Effector memory CD8-positive, alpha-beta T cell (primary cell): ENCODE measurements at places on chromosomes 5 and 9.

DNA sequence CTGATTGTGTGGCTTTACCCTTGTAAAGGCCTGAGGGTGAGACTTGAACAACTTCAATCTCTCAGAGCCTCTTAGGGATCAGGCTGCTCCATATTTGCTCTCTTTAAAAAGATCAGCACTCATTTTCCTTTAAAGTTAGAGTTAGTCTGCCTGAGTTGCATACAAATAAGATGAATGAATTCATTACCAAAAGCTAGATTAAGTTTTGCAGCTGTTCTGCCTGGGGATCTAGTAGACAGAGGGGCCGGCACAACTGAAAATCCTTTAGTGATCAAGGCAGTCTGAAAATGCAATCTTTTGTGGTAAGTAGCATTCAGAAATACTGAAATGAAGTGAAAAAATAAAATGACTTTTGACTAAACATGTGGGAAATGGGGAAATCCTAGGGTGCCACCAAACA, 264.0 kb downstream of the MAN2A1 start:
- DNase-seq = no peak

DNA sequence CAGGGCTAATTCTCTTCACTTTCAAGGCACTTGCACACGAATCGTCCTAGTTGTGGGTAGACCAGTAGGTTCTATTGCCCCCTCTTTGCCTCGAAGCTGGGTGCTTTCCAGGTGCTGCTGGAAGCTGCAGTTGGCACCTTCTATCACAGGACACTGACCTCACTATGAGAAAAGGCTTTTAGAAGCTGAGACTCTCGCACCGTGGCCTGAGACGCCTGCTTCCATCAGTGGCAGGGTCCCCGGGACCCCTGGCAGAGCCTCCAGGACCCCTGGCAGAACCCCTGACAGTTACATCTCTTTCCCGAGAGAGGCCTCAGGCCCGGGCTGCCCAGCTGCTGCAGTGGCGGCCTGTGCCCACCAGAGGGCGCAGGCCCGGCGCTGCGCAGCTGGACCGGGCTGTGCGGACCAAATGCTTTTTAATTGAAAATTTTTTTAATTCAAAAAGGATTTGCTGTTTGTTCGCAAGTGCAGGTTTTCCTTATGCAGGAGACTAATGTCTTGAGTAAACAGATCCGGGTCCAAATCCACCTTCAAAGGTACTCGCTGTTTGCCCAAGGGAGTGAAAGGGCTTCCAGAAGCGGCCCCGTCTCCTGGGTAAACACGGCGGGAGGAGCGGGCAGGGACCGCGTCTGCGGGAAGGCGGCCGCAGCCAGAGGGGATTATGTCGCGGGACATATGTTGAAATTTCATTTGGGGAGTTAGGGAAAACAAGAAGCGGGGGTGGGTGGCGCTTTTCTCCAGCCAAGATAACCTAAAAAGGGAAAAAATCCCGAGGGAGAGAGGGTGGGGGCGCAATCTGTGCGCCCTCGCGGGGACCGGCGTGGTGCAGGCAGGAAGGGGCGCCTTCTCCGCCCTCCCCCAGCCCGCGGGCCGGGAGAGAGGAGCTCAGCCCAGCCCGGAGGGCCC, 114.5 kb upstream of the LMX1B start:
- DNase-seq = peak; percentile 49

DNA sequence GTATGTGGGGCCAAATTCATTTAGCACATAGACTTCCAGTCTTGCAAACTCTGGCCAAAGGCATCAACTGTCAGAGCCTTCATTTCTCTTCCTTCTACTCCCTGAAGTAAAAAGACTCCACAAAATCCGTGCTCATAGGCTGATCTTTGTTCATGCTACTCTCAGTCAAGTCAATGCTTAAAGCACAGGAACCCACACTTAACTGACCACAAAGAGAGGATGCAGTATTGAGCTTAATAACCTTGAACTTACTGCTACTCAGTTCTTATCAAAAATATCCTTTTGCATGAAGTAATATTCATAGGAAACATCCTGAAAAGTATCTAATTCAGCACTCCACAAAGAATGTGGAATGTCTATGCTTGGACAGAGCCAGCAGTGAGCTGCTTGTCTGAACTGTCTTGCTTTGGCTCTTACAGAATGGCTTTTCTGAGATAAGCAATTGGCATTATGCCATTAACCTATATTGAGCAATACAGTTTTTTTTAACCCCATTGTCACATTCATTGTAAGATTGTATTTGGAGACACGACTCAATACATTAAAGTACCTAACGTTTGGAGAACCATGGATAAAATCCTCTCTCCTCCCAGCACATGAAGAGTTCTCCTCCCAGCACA, 21.7 kb downstream of the LPAR1 start:
- DNase-seq = no peak

GRCh38 chr5:11852717-11853087, 51.5 kb downstream of the CTNND2 start:
- no peak for DNase-seq

GRCh38 chr5:172110921-172111851, 76.8 kb downstream of the STK10 start:
- DNase-seq = peak; percentile 68

GRCh38 chr5:6333182-6333905, 45.0 kb downstream of the MED10 start:
- DNase-seq = no peak

GRCh38 chr5:171750311-171750788, 35.3 kb upstream of the SMIM23 start:
- DNase-seq = no peak

- DNase-seq = no peak
These were observed 254.0 kb upstream of the GAS1 start for GRCh38 chr9:87201351-87201751.

DNA sequence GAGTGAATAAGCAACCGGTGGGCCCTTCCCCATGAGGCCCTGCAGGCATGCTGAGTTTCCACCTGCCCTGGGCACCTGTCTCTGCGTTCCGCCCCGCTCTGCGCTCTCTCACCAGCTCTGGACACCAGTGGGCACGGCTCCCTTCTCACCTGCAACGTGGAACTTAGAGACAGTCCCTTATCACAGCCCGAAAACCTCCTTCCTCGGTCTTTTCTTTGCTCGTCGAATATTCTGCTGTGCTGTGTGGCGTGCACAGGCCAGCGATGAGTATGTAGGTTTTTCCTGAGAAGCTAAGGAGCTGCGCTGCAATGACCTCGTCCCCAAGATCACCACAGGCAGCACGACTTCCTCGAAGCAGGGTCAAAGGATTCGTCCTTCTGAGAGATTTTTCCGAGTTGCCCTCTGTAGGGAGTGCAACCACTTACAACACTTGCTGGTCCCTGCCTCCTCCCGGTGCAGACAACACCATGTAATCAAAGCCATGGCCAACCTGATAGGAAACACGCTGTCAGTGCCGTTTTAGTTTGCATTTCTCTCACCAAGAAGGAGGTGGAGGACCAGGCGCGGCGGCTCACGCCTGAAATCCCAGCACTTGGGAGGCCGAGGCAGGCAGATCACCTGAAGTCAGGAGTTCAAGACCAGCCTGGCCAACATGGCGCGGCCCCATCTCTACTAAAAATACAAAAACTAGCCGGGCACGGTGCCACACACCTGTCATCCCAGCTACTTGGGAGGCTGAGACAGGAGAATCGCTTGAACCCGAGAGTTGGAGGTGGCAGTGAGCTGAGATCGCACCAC, 27.2 kb upstream of the NOTCH1 start:
- DNase-seq = no peak

DNA sequence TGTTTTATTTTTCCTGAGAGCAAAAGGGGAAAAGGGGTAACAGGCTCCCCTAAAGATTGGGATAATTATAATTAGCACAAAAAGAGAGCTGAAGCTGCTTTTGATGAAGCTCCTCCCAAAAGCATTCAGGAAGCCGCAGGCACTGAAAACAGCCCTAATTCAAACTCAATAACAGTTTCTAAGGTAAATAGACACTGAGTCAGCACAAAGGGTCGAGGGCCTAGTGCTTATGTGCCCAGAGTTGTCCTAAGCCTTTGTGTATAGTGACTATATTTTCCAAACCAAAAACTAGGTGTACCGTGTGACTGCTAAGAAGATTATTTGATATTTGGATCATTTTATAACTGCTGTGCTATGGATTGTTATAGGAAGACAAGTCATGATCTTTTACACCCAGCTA, 67.7 kb downstream of the HMHB1 start:
- no peak for DNase-seq

- no peak for DNase-seq
These were observed 276.9 kb downstream of the OSTF1 start for GRCh38 chr9:75365196-75365595.

- no peak for DNase-seq
These were observed 20.7 kb upstream of the CTSV start for GRCh38 chr9:97059626-97060025.

DNA sequence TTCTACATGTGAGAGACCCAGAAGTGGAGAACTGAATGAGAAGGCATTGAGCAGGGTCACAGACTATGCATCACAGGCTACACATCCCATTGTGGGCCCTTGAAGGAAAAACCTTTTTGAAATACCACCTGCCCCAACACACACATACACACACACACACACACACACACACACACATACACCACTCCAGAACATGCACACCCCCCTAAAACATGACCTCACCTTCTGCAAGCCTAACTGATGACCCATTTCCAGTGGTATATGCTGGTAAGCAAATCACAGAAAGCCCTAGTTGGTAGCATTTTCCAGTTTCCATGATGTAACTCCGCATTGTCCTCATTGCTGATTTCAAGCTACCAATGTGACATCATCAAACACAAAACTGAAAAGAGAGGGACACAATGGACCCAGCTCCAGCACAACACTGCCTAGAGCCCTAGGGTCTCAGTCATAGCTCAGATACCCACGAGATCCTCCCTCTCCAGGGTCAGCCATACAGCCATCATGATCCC, 36.4 kb downstream of the THBS4 start:
- no peak for DNase-seq
